ENCODE measurements at places on chromosomes 2 and 18.

DNA sequence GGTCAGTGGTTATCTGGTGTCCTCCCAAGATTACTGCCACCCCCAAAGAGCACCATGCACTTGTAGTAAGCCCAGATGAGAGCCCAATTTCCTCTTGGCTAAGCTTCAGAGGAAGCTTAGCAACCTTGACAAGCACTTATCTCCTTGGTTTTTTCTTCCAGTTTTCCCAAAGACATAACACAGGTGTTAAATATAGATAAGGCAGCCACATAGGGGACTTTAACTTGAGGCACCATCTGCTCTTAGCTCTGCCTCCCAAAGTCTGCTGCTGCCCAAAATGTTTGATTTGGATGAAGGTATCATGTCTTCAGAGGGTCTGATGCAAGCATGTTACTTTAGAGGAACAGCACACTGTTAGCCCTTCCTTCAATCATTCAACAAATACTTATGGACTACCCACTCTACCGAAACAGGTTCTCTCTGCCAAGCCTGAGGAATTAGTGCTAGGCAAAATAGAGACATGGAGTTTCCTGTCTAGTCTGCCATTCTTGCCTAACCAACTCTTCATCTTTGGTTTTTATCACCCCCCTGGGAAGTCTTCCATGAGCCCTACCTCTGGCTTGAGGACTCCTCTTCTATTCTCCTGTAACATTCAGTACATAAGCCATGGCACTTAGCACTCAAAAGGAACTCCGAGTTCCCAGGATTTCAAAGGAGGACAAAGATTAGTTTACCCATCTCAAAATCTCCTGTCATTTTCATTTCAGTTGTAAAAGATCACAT, 73.7 kb downstream of the SP3 start:
- no peak for DNase-seq

- DNase-seq: no peak
Observed at GRCh38 chr2:119599384-119599783, 55.1 kb downstream of the CFAP221 start.

GRCh38 chr2:25215948-25216679, 47.7 kb upstream of the POMC start:
- DNase-seq: peak; percentile 89

- no peak for DNase-seq
Observed at GRCh38 chr18:36745219-36745975, 83.4 kb downstream of the TPGS2 start.

GRCh38 chr2:228374741-228375140, 193.3 kb upstream of the SPHKAP start:
- no peak for DNase-seq

GRCh38 chr18:37628470-37629220, 63.0 kb upstream of the CELF4 start:
- no peak for DNase-seq

DNA sequence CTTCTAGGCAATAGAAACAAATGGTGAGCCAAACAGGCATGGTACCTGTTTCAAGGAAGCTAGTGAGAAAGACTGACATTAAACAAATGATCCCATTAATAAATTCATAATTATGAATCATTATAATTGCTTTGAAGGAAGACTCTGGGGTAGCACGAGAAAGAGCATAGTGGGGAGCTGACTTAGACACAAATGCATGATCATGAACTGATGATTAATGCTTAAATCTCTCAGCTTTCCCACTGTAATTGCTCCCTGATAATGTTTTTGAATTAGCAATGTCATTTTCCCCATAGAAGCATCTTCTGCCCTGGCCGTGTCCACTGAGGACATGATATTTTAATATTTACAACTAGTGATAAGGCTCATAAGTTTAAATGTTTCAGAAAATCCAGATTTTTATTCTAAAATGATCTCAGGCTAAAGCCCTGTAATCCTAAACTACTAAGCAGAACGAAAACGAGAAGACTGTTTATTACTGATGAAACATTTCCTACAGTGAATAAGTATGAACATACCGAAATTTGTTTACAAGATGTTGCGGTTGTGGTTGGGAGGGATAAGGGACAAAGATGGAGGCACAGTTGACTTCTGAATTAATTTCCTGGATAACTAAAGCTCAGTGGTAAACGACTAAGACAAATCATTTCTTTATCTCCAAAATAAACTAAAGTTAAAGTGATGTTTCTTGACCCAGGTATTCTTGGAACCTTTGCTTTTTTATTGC, 47.3 kb upstream of the TACR1 start:
- DNase-seq: no peak

DNA sequence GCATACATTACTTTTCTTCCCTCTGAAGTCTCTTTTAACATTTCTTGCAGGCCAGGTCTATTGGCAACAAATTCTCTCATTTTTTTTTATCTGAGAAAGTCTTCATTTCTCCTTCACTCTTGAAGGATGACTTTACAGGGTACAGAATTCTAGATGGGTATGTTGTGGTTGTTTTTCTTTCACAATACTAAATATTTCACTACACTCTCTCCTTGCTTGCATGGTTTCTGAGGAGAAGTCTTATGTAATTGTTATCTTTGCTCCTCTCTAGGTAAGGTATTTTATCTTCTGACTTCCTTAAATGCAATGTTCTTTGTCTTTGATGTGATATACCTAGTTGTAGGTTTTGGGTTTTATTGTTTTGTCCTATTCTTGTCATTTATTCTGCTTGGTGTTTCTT, 371.1 kb downstream of the FIGN start:
- DNase-seq: no peak

- DNase-seq: no peak
Observed at GRCh38 chr18:51150113-51150700, 47.3 kb downstream of the MEX3C start.

GRCh38 chr18:8153887-8154583, 455.2 kb upstream of the RAB12 start:
- no peak for DNase-seq

- no peak for DNase-seq
Observed at GRCh38 chr2:159075727-159076126, 107.3 kb downstream of the TANC1 start.

DNA sequence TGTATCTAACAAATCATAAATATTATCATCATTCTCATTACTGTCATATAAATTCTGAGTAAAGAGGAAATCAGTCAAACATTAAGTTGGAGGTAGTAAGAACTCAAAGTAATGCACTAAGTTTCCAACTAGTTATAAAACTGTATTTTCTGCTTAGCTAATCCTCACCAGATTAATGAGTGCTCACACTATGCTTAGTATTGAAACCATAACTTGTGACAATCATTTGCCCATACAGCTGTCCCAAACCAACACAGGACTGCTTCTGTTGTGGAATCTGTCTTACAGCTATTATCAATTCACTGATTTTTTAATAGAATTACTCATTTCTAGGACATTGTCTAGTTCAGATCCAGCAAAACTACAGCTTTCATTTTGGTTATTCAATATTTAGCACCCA, 41.5 kb upstream of the TANK start:
- DNase-seq: no peak

GRCh38 chr2:72887032-72887739, at the start of gene SPR:
Gene SPR, plus strand, starts transcription at chr2:72887408. Its CDS starts 25 bp downstream, at chr2:72887433.
- peak; percentile 40 for DNase-seq

DNA sequence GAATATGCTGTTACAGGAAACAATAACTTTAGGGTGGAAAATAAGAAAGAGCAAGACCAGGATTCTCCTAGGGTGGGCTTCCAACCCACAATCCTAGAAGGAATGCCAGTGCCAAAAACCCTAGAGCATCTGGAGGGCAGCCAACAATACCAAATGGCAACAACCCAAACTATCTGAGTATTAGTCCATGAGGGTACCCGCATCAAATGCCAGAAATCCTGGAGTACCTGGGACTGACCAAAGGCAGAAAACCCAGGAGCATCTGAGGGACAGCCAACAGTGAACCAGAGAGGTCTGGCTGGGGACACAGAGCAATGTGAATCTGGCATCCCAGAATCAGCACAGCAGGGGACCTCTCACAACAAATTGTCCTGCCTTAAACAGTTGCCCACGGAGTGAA, 126.3 kb downstream of the SCG2 start:
- no peak for DNase-seq

DNA sequence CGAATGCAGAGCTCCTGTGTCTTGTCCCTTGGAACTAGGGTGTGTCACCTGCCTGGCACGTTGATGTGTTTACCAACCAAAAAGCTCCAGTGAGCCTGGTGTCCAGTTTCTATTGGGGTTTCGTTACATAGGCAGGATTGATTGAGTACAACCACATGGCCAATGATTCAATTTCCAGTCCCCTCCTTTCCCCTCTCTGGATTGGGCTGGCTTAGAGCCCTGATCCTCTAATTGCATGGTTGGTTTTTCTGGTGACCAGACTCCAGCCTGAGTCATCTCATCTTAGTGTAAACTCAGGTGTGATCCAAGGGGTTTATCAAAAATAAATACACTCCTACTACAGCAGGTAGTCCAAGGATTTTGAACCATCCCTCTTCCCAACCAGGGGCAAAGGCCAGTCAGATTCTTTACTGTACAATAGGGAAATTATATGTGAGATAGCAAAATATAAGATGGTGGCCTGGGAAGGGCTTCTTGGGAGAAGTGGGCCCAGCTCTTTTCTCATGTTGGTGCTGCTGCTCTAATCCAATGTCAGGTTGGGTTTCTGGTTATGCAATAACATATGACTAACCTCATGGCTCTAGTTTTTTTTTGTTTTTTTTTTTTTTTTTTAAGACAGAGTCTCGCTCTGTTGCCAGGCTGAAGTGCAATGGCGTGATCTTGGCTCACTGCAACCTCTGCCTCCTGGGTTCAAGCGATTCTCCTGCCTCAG, 64.7 kb upstream of the MGAT5 start:
- no peak for DNase-seq

DNA sequence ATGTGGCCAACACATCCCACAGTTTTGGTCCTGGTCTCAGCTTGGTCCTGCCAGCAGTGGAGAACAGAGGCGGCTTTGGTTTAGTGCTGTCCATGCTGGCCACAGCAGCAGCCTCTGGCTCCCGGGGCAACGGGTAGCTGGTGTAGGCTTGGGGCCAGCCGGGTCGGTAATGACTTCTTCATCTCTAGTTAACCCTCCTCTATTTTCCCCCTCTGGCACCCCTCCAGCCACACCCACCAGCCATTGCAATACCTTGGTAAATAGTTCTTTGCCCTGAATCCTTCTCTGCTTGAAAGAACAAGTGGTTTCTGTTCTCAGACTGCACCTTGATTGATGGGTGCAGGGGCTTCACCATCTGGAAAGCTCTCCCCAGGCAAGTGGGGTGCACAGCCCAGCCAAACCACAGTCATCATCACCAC, 31.7 kb upstream of the ZNF396 start:
- no peak for DNase-seq

GRCh38 chr2:138974651-138975050, 194.5 kb upstream of the NXPH2 start:
- no peak for DNase-seq

DNA sequence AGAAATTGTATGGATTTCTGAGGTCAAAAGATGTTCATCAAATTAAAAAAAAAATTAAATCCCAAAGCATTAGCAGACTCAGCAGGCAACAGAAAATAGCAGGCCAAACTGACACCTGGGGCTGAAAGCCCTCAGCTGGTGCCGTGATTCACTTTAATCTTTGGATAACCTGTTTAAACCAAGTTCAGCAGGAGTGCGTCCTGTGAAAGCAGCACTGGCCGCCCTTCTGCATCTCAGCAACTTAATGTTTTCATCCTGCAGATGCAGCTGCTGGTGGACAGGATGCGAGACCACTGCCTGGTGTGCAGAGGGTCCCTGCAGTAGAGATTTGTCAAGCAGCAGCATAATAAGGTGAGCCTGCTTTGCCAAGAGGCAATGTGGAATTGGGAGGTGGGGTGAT, 41.2 kb downstream of the CCDC68 start:
- no peak for DNase-seq

- peak; percentile 45 for DNase-seq
Observed at GRCh38 chr2:166539340-166540162, 45.5 kb upstream of the SCN7A start.

DNA sequence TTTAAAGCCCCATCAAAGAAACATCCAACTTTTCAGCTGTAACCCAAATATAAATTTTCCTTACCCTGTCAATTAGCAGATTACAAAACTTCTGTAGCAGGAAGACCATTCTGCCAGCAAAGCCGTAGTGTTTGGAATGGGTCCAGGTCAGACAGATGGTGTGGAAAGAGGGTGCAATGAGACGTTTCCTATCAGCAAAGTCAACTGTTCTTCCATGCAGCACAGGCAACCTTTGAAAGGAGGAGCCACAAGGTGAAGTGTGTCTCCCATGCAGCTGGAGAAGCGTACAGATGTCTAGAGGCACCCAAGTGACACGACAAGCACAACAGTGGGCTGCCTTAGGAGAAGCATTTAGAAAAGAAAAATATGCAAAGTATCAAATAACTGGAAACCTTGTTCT, 83.7 kb downstream of the SP3 start:
- DNase-seq: no peak

- peak; percentile 96 for DNase-seq
Observed at GRCh38 chr18:9102508-9103375, at the start of gene NDUFV2. Gene NDUFV2, plus strand, starts transcription at chr18:9102699. Its CDS starts 45 bp downstream, at chr18:9102744.

DNA sequence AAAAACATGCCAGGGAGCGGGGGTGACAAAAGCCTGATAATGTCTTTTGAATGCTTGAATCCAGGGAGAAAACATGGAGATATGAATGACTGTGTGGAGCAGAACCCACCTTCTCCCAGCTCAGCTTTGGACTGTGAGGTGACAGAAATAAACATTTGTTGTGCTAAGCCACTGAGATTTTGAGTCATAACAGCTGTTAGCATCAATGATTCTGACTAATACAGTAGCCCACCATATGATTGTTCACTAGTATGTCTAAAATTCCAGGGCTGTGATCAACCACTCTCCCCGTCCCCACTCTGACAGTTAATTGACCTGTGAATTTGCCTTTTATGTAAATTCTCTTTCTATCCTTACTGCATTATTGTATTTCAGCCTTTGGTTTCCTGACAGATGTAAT, 69.1 kb downstream of the PDK1 start:
- no peak for DNase-seq

- DNase-seq: no peak
Observed at GRCh38 chr2:97728091-97728731, 14.8 kb downstream of the ZAP70 start.

DNA sequence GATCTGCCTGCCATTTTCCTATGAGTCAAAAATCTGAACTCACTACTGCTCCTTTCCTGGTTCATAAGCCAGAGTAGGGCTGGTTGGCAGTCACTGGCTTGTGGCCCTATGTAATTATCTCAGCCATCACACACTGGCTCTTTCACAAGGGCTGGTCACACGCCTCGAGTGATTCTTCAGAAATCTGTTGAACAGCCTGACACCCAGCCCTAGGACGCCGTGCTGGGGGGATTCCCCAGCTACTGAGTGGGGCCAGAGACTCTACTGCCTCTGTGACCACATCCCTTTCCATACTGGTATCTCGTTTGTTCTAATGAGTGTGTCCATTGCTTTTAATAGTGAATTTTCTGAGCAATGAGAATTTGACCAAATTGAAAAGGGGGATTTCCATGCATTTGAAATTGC, 45.8 kb upstream of the RBM44 start:
- DNase-seq: peak; percentile 37

Data from CD4-positive, alpha-beta T cell treated with Interleukin-1 beta for 1 hour (primary cell).